ENCODE measurements at places on chromosomes 2 and 18.

- no peak for DNase-seq
These were observed 25.9 kb downstream of the DPP10 start for GRCh38 chr2:114468343-114468742.

DNA sequence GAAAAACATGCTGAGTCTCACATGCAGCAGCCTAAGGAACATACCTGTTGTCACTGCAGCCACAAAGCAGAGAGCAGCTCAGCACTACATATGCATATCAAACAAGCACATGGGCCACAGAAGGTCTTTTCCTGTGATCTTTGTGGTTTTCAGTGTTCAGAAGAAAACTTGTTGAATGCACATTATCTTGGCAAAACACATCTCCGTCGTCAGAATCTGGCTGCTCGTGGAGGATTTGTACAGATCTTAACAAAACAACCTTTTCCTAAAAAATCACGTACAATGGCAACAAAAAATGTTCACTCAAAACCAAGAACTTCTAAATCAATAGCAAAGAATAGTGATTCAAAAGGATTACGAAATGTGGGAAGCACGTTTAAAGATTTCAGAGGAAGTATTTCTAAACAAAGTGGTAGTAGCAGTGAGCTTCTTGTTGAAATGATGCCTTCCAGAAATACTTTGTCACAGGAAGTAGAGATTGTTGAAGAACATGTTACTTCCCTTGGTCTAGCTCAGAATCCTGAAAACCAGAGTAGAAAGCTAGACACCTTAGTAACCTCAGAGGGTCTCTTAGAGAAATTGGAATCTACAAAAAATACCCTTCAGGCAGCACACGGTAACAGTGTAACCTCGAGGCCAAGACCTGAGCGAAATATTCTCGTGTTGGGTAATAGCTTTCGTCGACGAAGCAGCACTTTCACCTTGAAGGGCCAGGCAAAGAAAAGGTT, 34.1 kb downstream of the ZNF407 start:
- DNase-seq, result no peak

DNA sequence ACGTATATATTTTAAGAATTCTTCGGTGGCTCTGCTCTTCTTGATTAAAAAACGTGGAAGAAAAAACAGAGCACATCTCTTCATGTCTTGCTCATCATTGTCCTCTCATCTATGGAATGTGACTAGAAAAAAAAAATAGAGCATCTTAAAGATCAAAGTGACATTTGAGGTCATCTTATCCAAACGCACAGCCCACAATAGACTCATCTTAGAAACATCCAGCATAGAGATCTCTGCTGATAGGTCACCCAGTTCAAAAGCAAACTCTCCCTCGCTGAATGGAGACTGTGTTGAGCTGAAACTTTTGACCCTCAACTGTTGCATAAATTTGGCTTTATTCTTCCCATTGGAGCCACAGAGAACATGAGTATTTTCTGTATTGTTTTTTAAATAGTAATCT, 65.2 kb downstream of the CMPK2 start:
- no peak for DNase-seq

DNA sequence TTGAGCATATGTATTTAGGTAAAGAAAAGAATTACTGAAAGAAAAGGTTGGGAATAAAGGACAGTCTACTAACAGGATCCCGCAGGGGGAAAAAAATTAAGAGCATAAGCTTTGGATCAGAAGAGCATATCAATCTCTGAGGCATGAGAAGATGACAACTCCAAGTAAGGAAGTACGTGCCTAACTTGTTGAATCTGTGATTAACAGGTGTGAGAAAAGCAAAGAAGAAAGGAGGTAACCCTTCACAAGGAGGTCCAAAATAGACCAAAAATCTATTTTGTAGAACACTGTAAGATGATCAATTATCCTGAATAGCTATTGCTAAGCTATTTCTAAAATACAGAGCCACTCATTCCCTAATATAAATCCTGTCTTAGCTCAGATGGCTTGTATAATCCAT, 32.8 kb downstream of the TRIP12 start:
- no peak for DNase-seq

DNA sequence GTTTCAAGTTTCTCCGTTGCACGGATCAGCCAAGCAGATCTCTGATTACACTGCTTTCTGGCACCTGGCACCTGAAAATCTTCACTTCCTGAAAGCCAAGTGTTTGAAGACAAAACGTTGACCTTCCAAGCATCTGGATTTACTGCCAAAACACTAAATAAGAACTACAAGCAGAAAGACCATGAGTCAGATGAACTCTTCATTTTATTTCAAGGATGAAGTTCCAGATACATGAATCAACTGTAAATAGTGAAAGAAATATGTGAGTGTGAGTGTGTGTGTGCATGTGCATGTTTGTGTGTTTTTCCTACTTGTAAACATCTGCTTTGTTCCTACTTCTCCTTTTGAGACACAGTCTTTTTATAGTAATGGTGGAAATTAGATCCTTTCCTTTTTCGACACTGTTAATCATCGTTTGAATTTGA, 60.0 kb upstream of the DTNA start:
- peak; percentile 51 for DNase-seq

GRCh38 chr18:3153107-3153704, 66.6 kb downstream of the MYOM1 start:
- no peak for DNase-seq

DNA sequence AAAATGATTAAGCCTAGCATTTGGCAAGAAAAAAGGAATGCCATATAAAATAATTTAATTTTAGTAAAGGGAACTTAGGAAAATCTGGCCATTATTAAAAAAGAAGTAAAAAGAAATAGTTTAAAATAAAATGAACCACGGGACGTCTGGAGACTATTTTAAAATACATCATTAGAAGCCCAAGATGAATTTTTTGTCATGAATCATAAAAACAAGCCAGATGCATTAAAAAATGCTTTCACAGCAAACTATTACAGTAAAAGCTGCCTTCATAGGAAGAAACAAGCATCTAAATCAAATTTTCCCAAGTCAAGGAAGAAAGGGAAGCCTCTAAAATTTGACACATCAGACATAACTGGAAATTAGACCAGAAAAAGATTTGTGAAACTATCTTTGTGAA, 33.0 kb downstream of the COL5A2 start:
- no peak for DNase-seq

- DNase-seq, result no peak
These were observed 652.1 kb upstream of the PKDCC start for GRCh38 chr2:41395692-41396091.

GRCh38 chr18:8006979-8007378, 439.9 kb downstream of the PTPRM start:
- DNase-seq, result no peak

All from gastrocnemius medialis (tissue), 4 donors.